ENCODE measurements at places on chromosomes 16 and 17.

DNA sequence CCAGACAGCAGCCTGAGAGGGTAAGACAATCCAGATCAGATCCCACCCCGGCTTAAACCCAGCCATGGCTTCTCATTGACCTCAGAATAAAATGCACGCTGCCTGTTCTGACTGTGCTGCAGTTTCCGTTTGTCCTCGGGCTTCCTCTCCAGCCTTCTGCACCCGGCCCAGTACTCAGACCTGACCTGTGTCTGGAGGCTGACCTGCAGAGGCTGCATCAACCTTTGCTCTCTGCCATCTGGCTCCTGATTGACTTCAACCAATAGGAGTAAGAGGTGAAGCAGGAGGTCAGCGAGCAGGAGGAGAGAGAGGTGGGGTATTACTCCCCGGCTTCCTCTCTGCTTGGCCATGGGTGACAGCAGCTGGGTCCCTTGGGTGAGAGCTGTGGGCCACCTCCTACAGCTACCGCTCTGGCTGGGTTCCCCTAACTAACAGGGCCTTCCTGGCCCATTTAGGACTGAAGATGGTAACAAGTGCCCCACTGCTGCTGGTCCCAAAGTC, 46.7 kb downstream of the C16orf82 start:
- DNase-seq, result no peak

DNA sequence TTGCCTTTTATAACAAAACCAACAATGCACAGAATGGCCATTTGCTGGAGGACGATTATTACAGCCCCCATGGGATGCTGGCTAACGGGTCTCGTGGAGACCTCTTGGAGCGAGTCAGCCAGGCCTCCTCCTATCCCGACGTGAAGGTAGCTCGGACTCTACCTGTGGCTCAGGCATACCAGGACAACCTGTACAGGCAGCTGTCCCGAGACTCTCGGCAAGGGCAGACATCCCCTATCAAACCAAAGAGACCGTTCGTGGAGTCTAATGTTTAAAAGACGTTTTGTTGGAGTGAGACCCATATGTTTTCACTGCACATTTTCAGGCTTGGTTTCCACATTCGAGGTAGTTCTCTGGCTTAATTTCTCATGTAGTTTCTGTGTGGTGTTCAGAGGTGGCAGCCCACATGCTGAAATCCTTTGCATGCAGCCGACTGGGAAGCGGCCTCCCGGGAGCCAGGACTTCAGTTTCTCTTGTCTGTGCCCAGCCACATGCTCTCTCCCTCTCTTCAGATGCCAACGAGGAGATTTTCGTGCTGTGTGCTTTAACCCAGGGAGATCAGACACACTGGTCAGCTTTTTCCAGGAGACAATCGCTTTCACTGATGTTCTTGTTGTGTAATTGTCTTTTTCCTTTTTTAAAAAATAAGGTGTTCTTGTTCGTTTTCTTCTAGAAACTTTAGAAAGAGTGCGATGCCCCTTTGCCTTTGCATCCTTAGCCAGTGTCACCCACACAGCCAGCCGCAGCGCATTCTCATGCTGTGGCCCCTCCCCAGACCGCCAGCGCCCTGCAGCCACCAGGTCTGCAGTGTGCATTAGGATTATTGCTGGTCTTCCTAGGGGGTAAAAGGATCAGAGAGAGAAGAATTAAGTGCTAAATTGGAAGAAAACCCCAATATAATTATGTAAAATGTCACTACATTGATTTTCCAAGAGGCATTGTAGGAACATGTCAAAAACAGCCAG, 24.1 kb downstream of the CYB561 start:
- no peak for DNase-seq

DNA sequence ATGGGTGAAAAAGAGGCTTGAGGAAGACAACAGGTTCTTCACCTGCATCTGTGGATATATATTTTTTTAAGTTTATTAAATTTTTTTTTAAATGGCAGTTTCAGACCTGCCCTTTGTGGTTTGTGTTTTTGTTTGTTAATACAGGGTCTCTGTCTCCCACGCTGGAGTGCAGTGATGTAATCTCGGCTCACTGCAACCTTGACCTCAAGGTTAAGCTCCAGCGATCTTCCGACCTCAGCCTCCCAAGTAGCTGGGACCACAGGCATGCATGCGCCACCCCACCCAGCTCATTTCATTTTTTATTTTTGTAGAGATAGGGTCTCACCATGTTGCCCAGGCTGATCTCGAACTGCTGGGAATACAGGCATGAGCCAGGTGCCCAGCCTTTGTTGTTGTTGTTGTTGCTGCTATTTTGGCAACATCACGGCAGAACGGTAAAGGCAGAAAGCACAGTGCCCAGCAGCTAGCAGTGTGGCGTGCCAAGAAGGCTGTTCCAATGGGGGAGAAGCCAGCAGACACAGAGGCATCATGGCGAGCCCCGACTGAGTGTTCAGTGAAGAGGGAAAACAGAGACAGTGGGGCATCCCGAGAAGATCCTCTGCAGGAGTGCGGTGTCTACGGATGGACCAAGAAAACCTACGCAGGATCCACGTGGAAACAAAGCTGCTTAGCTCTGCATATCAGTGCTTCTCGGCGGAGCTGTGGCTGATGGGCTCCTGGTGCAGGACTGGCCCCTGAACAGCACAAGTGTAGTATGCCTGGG, 19.6 kb downstream of the TMC6 start:
- no peak for DNase-seq

DNA sequence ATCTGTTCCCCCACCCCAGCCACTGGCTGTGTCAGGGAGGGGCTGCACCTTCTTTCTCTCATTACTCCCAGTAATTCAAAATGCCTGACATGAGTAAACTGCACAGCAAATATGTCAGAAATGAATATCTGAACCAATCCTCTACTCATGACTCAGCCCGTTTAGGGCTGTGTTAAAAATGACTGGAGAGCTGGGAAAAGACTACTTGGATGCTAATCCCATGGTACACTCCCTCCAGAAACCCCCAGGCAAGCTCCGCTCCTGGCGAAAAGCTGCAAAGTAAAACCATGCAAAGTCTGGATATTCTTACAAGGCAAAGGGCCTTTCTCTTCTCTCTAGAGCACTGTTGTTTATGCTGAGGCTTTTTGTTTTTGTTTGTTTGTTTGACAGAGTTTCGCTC, 448.1 kb upstream of the DYNLRB2 start:
- no peak for DNase-seq

DNA sequence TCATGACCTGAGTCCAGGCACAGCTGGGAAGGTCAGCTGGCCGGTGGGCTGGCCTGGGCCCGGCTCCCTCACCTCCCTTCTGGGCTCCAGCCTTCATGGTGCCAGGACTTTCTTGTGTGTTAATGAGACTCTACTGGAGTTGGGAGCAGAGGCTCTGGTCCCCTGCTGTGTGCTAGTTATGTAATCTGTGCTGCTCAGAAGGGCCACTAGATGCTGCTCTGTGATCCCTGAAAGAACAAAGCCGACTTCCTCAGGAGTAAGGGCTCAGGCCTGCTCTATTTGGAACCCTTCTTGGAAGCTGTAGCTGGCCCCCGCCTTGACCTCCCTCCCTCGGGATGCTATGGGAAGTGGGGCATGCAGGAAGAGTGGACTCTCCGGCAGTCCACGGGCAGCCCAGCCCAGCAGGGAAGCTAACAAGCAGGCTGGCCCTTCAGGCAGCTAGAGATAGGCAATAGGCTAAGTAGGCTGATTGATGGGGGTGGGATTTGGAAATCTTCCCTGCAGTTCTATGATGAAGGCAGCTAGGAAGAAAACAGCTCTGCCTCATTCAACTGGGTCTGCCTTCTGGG, 3.3 kb upstream of the CDK5R1 start:
- peak; percentile 92 for DNase-seq

DNA sequence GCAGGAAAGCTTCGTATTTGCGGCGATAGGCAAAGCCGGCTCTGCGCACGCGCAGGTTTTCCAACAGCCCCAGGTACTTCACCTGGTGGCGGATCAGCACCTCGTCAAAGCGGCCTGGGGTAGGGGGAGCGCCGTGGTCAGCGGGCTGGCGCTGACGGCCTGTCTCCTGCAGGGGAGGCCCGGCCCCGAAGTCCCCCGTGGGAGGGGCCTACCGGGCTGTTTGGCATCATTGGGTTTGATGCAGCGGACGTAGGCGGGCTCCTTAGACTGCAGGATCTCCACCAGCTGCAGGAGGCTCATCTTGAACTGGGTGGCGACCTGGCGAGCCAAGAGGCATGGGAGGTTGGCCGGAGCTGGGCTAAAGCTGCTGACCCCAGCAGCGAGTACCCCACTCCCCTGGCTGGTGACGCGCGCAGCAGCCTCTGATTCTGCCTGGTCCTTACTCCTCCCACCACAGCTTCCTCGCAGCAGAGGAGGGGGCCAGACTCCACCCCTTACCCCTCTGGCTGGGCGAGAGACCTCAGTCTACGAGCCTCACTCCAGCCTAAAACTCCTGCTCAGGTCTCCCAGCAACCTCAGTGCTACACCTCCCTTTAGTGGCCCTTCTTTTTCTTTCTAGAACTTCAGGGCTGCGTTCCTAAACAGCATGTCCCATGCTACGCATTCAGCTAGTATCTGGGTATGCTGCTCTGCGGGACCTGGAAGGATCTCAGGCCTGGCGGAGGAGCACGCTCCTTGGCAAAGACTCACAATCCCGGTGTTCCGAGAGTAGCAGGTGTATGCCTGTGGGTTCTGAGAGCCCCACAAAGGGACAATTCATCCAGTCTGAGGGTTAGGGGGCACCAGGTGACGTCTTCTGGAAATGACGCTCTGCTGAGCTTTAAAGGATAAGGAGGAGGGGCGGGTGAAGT, 16.1 kb upstream of the CRK start:
- DNase-seq, result no peak

GRCh38 chr16:52473096-52473495, 73.8 kb downstream of the TOX3 start:
- no peak for DNase-seq

- no peak for DNase-seq
Observed at GRCh38 chr17:7982173-7982572, 20.2 kb upstream of the GUCY2D start.

GRCh38 chr17:4768298-4768697, 3.4 kb upstream of the TM4SF5 start:
- no peak for DNase-seq

GRCh38 chr17:47427985-47428384, 102.9 kb upstream of the NPEPPS start:
- DNase-seq, result no peak

- no peak for DNase-seq
Observed at GRCh38 chr16:65500007-65500406, 378.1 kb upstream of the CDH11 start.

DNA sequence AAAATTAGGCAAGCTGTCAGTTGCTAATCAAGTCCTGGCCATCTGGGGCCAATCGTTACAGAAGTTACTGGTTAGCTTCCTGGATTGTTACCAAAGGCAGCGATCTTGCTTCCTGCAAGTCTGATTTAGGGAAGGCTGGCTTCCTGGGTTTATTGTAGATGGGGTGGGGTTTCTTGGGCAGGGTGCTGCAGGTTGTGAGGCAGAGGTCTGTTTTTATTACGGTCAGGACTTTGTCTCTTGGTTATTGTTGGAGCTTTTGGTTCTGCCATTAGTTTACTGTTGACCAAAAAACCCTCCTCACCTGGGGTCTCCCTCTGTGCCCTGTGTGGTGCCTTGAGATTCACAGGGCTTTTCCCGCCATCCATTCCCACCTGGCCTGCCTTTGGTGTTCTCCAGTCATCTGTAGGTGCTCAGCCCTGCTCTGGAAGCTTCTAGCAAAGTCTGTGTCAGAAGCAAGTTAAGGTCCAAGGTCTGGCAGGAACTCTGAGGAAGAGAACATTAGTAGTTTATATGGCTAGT, 36.9 kb downstream of the SLC47A1 start:
- no peak for DNase-seq

DNA sequence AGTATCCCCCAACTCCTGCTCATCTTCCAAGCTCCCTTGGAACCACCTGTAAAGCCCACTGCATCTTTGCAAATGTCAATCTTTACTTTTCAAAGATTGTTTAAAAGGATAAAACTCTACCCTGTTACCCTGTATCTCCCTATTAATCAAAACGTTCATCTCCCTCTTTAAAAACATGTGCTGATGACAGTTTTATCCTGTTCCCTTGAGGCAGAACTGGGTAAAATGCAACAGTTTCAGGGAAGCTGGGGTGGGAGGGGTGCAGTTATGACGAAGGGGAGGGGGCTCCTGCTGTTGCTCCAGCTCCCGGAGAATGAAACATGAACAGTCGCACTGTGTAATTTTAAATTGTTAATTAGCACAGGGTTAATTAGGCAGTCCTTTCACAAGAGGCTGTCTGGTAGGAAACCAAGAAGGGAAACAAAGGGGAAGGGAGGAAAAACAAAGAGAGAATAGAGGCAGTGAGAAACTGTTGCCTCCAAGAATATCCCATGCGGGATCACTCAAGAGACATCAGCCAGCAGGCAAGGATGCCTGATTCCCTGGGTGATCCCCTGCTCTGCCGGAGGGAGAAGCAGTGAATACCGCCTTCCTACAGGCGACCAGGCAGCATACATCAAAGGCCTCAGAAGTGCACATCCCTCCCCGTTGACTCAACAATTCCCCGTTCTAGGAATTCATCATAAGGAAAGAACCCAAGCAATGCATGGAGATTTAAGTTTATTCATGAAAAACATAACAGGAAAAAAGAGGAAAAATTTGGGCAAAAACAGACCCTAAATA, 84.2 kb downstream of the ZFHX3 start:
- peak; percentile 1 for DNase-seq

GRCh38 chr17:30600060-30600829, 123.0 kb downstream of the GOSR1 start:
- peak; percentile 55 for DNase-seq

DNA sequence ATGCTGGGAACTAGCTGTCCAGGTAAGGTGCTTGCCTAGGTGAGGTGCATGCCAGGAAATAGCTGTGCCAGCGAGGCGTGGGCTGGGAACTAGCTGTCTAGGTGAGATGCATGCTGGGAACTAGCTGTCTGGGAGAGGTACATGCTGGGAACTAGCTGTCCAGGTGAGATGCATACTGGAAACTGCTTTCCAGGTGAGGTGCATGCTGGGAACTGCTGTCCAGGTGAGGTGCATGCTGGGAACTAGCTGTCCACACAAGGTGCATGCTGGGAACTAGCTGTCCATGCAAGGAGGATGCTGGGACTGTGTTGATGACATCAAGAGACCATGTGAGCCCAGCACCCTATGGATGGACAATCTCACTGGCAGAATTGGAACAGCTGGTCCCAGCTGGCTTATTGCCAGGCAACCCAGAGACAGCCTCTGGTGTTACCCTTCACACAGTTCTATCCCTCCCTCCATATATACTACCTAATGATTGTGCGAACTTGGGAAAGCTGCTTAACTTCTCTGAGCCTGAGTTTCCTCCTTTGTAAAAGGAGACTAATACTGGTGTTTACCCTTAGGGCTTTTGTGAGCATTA, 479.9 kb upstream of the RBFOX1 start:
- DNase-seq, result no peak

- no peak for DNase-seq
Observed at GRCh38 chr16:24382762-24383407, 126.8 kb downstream of the CACNG3 start.
